ENCODE measurements at places on chromosomes 5 and 9.

DNA sequence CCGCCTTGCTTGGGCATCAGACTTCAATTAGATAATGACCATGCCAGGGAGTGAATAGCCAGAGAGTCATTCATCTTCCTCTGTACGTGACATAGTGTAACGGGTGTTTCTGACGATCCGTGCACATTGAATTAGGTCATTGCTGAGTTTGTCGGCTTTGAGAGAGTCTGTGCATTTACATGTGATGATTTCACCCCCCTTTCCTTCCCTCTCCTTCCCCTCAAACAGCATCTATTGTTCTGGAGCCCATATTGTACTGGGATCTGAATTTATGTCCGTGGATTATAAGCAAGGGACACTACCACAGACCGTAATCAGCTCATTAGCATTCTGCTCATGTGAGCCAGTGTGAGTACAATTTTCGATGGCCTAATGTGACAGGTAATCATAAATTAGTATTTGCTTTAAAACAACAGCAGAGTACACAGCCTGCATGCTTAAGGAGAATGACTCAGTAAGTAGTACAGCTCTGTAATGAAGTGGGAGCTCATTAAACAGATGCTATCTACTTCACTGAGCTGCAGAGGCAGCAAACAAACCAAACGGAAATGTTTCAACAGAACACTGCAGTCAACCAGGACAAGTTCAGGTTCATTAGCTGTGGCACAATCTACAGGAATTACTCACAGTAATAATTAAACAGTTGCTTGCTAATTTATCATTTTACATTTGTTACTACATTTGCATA is 302.1 kb downstream of the CSNK1G3 start:
- DNase-seq, result peak; percentile 23

- DNase-seq, result no peak
Measured at GRCh38 chr5:143826951-143827444, 15.0 kb downstream of the HMHB1 start.

GRCh38 chr9:82010711-82011110 is 22.1 kb downstream of the SPATA31D1 start:
- DNase-seq, result no peak

DNA sequence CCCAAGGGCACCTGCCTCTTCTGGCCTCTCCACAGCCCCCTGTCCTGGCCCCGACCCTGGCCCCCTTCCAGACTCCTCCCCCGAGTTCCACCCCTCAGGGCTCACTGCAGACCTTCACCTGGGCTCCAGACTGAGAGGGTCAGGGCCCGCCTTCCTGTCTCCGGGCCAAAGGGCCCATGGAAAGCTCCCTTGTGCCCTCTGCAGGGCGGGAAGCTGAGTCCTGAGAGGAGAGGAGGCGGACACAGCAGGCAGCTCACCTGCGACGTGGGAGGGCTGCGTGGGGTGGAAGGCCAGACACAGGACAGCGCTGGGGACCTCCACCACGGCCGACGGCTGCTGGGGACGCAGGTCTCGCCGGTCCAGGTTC is 20.6 kb downstream of the DYNC2I2 start:
- DNase-seq, result no peak

DNA sequence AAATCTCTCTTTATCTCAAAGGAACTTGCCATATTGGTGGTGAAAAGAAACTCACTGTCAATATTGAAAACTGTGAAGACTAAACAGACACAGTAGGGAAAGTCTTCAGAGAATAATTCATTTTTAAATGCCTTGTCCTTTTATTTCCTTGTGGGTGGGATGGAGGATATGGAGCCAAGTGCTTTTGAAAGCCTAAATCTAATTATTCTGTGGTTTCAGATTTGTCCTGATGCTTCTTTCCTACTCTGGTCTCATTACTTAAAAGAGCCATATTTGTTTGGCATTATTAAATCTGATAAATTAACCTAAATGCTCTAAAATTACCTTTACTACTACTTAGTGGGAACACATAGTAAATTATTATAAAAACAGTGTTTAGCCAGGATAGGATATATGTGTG is 258.3 kb upstream of the EFNA5 start:
- DNase-seq, result no peak

DNA sequence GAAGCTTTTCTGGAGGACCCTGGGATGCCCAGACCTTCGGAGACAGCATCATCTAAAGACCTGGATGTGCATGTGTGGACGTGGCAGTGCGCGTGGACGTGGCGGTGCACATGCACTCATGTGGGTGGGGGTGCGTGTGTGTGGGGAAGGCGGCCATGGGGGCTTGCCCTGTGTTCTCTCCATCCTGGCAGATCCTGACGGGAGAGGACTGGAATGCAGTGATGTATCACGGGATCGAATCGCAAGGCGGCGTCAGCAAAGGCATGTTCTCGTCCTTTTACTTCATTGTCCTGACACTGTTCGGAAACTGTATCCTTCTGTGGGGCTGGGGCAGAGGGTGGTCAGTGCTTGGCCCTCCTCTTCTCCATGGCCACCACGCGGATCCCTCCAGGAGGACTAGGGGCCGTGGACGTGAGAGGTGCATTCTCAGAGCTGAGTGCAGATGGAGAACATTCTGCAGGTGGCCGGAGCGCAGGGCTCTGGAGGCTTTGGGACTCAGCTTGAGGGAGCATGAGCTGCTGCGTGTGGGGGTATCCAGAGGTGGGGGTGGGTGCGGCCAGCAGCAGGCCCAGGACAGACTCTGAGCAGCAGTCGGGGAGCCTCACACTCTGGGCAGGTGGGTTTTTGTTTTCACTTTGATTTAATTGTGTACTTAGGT is 129.1 kb downstream of the CACNA1B start:
- DNase-seq, result no peak
